ENCODE measurements at places on chromosomes 16 and 17. TPM values are rescaled to one million over a fixed set of nuclear protein-coding genes. Genes with fewer than 3 reads are reported as not detected.

- DNase-seq: no peak
These were observed 10.3 kb upstream of the AKAP10 start for GRCh38 chr17:19987897-19988296.

Gene AHSP
- total RNA-seq: not detected

DNA sequence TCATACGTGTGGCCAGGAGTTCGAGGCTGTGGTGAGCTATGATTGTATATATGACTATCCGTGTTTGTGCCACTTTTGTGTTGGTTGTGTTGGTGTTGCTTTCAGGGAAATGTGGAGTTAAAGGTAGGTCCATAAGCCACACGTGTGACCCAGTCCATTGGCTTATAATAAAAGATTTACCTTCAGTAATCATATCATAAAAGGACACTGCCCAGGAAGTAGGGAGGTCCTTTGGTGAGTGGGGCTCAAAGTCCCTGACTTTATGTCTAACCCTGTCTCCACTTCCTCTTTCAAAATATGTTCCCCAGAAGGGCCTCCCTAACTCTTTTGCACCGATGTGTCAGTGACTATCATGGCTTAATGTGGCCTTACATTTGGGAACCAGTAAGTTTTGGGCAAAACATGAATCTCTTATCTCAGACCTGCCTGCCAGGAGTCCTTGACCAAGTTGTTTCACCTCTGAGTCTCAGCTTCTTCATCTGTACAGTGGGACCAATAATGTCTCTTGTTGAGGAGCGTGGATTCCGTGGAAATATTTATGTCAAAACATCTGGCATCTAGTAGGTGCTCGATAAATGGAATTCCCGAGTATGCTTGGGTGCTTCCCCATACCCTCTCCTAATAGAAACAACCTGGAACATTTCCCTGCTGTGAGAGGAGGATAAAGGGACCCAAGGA is 4.8 kb downstream of the TNP2 start:
- DNase-seq: no peak

DNA sequence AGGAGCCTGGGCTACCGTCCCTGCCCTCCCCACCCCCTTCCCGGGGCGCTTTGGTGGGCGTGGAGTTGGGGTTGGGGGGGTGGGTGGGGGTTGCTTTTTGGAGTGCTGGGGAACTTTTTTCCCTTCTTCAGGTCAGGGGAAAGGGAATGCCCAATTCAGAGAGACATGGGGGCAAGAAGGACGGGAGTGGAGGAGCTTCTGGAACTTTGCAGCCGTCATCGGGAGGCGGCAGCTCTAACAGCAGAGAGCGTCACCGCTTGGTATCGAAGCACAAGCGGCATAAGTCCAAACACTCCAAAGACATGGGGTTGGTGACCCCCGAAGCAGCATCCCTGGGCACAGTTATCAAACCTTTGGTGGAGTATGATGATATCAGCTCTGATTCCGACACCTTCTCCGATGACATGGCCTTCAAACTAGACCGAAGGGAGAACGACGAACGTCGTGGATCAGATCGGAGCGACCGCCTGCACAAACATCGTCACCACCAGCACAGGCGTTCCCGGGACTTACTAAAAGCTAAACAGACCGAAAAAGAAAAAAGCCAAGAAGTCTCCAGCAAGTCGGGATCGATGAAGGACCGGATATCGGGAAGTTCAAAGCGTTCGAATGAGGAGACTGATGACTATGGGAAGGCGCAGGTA is 762 bp downstream of the CDK12 start:
- no peak for DNase-seq

GRCh38 chr16:69916462-69916861 is 34.7 kb upstream of the CLEC18A start:
- DNase-seq: no peak

- no peak for DNase-seq
These were observed 263.2 kb downstream of the WWOX start for GRCh38 chr16:78362524-78363135.

DNA sequence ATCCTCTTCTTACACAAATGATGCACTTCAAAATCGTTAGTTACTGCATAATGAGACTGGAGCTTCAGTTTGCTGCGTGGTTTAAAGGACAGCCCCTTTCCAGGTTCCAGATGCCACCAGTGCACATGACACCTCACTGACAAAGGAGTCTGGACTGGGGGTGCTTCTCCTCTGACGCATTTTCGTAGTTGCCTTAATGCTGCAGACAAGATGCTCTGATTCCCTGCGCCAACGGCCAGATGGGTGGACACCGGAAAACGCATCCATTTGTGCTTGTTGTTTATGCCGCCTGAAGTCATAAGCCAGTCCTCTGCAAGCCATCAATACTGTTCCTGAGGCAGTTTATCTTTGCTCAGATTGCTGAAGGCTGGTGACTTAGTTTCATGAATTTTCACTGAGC is 16.0 kb downstream of the FBXO31 start:
- no peak for DNase-seq

DNA sequence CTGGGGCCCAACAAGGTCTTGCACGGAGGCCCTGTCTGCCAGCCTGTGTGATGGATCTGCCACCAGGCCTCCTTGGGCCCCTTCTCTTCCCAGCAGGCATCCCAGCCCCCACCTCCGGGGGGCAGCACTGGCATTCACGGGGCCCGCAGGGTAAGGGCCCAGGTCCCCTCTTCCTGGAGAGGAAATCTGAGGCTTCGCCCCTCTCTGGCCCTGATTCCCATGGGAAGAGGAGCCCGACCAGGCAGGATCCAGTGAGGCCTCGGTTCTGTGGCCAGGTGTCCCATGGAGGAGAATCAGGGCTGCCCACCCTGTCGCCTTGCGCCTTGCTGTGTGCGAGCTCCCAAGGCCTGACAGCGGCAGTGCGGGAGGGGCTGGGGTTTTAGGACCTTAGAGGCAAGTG is 48.4 kb downstream of the PDPK1 start:
- DNase-seq: no peak

GRCh38 chr16:72066747-72067146 is 3.7 kb downstream of the HPR start:
- peak; percentile 83 for DNase-seq

- DNase-seq: no peak
These were observed 178.5 kb upstream of the GOT2 start for GRCh38 chr16:58912571-58912970.

Gene NXPH3
- 1.4 TPM for total RNA-seq
